Epithelial cell of esophagus (primary cell): ENCODE measurements at places on chromosomes 12 and 14.

- peak; percentile 1 for DNase-seq
Observed at GRCh38 chr12:128178565-128178964, 88.4 kb upstream of the TMEM132C start.

DNA sequence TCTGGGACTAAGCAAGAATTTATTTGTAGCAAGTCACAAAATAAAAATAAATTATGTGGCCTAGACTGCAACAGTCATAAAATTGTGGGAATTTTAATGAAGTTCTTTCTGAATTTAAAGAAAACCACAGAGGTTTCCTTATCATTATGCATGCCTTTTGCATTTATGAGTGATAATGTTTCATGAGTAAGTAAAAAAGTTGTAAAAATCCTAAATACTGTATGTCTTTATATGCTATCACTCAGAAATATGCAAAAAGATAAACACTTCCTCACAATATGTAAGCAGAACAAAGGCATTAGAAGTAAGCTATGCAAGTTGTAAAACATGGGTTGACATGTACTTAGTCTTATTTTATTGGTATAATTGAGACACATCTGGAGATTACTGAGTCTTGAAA, 239.4 kb upstream of the PDE3A start:
- DNase-seq = no peak

DNA sequence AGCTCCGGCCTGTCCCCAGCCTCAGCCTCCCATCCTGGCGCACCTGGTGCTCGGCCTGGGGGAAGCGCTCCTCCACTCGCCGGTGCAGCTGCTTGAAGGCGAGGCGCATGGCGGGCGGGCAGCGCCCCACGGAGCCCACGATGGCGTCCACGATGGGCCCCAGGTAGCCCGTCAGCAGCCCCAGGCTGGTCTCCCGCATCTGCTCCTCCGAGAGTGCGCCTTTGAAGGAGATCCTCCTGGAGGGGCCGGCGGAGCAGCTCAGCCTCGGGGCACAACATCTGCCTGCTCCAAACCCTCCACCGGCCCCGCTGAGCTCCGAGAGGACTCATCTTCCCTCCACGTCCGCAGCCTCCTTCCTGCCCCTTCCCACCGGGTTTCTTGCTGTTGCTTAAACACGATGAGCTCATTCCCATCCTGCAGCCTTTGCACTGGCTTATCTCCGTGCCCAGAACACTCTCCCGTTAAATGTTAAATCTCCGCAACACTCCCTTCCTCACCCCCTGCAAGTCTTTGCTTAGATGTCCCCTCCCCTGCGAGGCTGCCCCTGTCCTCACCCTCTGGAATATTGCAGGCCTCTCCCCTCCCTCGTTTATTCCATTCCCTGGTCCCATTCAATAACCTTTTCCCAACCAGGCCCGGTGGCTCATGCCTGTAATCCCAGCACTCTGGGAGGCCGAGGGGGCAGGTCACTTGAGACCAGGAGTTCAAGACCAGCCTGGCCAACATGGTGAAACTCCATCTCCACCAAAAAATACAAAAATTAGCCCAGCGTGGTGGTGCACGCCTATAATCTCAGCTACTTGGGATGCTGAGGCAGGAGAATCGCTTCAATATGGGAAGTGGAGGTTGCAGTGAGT, 23.3 kb downstream of the RASAL1 start:
- DNase-seq = no peak

- DNase-seq = no peak
Observed at GRCh38 chr12:57051011-57051410, 1.1 kb upstream of the MYO1A start.

GRCh38 chr12:75971253-75971652, 60.3 kb downstream of the PHLDA1 start:
- no peak for DNase-seq

GRCh38 chr12:2354151-2354991, 301.6 kb downstream of the CACNA1C start:
- DNase-seq = no peak

DNA sequence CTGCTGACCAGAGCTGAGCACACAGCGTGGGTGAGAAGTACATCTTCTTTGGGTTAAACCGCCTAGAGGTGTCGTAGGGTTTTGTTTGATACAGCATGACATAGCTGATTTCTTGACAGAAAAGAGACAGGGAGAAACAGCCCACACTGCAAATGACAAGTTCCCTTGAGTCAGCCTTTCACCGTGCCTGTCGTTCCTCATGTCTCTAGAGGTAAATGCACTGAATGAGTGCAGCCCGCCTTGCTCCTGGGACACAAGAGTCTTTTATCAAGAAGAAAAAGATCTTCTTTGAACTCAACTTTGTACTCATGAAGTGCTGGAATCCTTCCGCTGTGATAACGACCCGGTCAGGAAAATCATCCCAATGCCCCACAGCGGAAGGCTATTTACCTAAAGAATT, 77.6 kb downstream of the TMEM132D start:
- DNase-seq = no peak

- no peak for DNase-seq
Observed at GRCh38 chr12:54368025-54368708, 3.9 kb upstream of the GPR84 start.

- peak; percentile 87 for DNase-seq
Observed at GRCh38 chr12:65955452-65955851, 131.2 kb downstream of the HMGA2 start.

- DNase-seq = no peak
Observed at GRCh38 chr12:750366-751191, 1.8 kb upstream of the WNK1 start.
